Central memory CD4-positive, alpha-beta T cell (primary cell): ENCODE measurements at places on chromosomes 3 and 15.

DNA sequence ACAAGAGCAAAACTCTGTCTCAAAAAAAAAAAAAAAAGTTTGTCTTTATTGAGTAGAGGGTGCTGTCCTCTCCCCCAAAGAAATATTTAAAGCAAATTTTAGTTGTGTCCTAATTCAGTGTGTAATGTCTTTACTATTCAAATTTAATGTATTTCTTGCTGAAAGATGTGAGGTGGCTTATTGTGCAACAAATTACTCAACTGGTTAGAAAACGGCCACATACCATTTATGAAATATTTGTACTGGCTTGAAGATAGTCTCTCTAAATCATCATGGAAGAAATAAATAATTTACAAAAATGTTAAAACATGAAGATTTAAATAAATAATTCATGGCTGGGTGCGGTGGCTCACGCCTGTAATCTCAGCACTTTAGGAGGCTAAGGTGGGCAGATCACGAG lies 63.0 kb downstream of the SLTM start:
- DNase-seq = no peak

- no peak for DNase-seq
Observed at GRCh38 chr3:84275532-84275931, 683.3 kb upstream of the CADM2 start.

- DNase-seq = peak; percentile 16
Observed at GRCh38 chr3:150761831-150762661, 923 bp downstream of the SIAH2 start.

- DNase-seq = no peak
Observed at GRCh38 chr3:28982906-28983305, 298.0 kb upstream of the RBMS3 start.

GRCh38 chr3:72816862-72817355 lies 31.3 kb downstream of the SHQ1 start:
- no peak for DNase-seq

DNA sequence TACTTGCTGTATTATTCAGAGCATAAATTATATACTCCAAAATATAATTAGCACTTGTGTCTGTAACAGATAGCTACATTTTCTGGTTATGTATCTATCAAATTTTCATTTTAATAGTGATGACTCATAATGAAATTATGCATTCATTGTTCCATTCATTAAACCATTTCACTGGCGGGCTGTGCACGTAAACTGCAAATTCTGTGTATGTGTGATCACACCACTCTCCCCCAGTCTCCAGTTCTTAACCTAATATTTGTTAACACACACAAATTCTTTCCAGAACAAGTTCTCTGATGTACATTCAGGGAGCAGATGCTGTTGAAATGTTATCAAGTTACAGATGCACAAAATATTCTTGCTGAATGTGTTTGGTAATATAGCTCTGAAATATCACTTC lies 3.8 kb upstream of the KCNMB2 start:
- DNase-seq = no peak

DNA sequence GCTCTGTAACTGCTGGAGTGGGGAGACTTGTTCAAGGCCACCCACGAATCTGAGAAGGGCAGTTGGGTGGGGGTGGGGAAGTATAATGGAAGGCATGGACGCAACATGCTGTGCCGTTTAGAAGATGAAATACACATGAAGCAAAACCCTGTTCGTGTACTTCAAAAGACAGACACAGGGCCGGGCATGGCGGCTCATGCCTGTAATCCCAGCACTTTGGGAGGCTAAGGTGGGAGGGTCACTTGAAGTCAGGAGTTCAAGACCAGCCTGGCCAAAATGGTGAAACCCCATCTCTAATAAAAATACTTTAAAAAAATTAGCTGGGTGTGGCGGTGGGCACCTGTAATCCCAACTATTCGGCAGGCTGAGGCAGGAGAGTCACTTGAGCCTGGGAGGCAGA lies 36.9 kb upstream of the SFMBT1 start:
- no peak for DNase-seq

GRCh38 chr3:50436114-50436674 lies 67.2 kb downstream of the CACNA2D2 start:
- DNase-seq = peak; percentile 62

GRCh38 chr3:122392868-122393844 lies 9.2 kb downstream of the FAM162A start:
- DNase-seq = peak; percentile 47

GRCh38 chr3:155184011-155184410 lies 103.9 kb downstream of the MME start:
- no peak for DNase-seq

GRCh38 chr3:195394024-195394423 lies 48.8 kb downstream of the ACAP2 start:
- DNase-seq = no peak

DNA sequence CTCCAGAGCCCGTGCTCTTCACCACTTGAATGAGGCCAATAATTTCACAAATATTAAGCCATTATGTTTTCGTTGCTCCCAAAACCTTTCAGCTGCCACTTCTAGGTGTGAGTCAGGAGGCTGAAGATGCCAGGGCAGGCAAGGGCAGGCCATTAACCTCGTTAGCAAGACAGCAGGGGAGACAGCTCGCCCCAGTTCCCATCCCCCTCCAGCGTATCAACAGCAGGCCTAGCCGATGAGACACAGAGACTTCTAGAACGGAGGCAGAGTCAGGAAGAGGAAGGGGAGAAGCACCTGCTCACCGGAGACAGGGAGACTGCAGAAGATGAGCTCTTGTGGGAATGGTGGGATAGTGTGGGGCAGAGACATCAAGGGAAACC lies 28.0 kb upstream of the PLA2G4E start:
- no peak for DNase-seq

GRCh38 chr3:72786668-72787067 lies 61.6 kb downstream of the SHQ1 start:
- DNase-seq = no peak

- no peak for DNase-seq
Observed at GRCh38 chr3:123310741-123311140, 109.0 kb downstream of the SEC22A start.

- no peak for DNase-seq
Observed at GRCh38 chr3:194123726-194124125, 12.2 kb upstream of the HES1 start.

DNA sequence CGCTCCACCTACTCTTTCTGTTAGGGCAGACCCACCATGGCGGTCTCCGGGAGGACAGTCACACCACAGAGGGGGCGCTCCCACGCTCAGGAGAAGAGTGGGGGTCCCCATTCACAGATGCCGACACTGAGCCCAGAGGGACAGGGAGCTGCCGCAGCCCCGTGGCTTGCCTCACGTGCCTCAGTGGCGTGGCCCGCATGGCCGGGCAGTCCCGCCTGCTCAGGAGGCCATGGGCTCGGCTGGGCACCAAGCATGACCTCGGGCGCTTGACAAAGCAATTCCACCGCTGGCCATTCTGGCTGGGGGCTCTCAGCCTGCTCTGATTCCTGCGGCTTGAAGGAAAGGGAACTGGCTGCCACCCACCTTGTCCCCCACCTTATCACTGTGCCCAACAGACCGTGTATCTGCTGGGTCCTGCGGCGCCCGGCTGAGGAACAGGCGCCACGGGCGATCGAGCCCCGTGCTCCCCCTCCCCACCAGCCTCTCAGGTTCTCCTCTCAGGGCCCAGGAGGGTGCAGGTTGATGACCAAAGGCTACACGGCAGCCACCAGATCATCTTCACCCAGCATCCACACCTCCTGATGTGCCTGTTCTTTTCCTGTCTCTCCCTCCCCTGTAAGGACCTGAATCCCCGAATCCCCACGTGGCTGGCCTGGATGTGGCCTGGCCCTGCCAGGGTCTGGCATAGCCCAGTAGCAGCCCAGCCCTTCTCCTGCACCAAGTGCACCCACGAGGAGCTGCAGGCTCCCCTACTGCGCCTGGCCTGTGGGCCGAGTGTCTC lies 20.7 kb downstream of the CYFIP1 start:
- DNase-seq = no peak

GRCh38 chr3:39358333-39358732 lies 24.8 kb upstream of the SLC25A38 start:
- DNase-seq = no peak

- no peak for DNase-seq
Observed at GRCh38 chr3:108178676-108179075, 43.5 kb downstream of the IFT57 start.

DNA sequence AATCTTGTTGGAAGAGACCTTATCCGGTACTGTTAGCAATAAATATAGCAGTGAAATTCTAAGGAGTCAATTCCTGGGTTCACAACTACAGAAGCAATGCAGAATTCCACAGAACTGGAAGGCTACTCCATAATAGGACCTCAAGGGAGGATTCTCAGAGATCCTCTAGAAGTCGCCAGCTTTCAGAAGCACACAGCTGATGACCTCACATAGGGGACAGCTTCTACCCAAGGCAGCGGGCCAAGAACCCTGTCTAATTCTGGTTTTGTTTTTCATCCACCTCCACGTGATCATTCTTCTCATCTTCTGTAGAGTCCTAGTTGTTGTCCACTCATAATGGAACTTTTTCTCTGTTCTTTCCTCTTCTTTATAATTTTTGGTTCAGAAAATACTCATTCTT lies 99.4 kb downstream of the ERC2 start:
- DNase-seq = no peak

DNA sequence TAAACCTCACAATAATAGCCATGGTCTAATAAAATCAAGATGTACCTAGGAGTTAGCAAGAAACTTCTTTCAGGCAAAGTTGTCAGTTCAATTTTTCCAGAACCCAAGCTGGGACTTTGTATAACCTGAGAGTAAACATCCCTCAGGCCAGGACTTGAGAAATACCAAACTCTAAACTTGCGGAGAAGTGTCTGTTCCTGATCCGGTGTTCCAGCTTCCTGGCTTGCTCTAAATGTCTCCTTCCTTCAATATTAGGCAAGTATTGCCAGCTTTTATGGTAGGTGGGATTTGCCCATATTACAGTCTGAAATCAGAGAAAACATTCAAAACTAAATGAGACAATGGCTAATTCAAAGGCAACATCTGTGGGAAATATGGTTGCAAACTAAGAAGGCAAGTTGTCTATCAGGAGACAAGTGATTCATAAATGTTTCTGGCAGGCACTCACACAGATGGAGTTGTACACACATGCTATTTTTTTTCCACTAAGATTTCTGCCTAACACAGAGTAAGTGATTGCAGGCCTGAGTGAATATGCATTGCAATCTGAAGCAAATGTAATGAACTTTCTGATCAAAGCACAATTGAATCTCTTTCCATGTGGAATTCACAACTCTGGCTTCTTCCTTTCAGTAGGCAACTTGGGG lies 88.3 kb upstream of the COL8A1 start:
- DNase-seq = no peak

- no peak for DNase-seq
Observed at GRCh38 chr15:81516461-81516860, 142.4 kb upstream of the TMC3 start.

- no peak for DNase-seq
Observed at GRCh38 chr3:49747792-49748480, 24.2 kb upstream of the GMPPB start.

- no peak for DNase-seq
Observed at GRCh38 chr3:116741467-116741866, 31.9 kb downstream of the TUSC7 start.

DNA sequence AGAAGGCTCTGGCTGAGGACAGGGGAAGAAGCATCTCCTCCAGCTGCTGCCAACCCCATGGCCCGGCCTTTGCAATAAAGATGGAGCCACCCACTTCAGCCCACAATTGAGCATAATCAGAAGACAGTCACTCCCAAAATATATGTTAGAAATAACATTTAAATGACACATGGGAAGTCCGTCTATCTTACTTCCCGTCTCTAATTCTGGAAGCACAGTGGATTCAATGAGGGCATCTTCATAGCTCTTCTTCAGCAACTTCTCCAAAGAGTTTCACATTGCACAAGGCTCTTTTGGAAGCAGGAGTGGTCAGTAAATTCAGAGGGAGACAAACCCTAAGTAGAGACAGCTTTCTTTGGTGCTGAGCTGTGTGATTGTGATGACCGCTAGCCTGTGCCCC lies 67.0 kb upstream of the SEC61A1 start:
- DNase-seq = no peak

DNA sequence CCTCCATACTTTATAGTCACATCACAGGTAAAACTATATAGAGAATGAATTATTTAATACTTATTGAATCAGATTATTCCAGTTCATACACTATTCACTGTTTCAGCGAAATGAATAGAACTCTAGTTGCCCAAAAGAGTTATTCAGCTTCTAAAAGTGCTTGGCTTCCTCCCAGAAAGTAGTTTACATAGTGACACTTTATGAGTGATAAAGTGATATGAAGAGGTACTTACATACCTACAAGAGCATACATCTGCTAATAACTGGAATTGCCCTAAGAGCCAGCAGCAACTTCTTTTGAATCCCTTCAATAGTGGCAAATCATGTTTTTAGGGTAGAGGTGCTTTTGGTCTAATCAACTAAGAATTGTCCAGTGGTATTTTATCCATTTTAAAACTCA lies 635.1 kb upstream of the AGTR1 start:
- no peak for DNase-seq

GRCh38 chr3:132713977-132714727 lies 8.1 kb downstream of the NPHP3 start:
- no peak for DNase-seq

GRCh38 chr3:103083848-103084631 lies 649.2 kb downstream of the ZPLD1 start:
- DNase-seq = no peak

DNA sequence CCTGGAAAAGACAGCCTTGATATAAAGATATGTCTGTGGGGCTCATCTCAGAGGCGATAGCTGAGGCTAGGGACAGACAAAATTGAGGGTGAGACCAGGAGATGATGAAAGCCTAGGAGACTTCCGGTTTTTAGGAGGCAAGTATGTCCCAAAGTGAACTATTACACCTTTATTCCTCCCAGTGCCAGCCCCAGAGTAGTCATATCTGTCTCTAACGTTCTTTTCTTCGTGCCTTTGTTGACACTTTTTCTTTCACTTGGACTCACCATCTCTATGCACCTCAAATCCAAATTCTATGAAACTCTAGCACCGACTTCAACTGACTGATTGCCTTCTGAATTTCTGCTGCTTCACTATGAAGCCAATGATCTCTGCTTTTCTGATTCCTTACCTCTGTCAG lies 93.8 kb upstream of the RASGRP1 start:
- DNase-seq = no peak

DNA sequence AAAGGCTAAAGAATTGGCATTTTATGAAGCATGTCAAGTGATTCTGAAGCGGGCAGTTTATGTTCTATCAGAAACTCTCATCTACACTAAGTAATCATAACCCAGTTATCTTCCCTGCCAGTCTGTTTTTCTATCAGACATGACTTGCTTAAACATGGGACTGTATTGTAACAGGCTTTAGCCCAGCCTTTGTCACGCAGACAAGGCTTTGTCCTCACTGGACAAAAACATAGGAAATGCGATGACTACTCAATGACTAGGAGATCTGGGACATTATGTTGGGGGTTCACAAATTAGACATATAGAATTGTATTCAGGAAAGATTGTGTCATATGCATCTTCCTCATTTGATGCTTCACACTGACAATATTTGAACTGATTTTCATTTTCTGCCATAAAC lies 115.5 kb downstream of the GADL1 start:
- DNase-seq = no peak

GRCh38 chr3:30667280-30667651 lies 60.9 kb downstream of the TGFBR2 start:
- peak; percentile 51 for DNase-seq

- DNase-seq = no peak
Observed at GRCh38 chr3:188742755-188743550, 428.8 kb upstream of the TPRG1 start.
